ENCODE measurements at places on chromosomes 16 and 17. TPM values are rescaled to one million over a fixed set of nuclear protein-coding genes. Genes with fewer than 3 reads are reported as not detected.

GRCh38 chr16:71627731-71628181 is 1.8 kb downstream of the MARVELD3 start:
- peak; percentile 66 for DNase-seq

- DNase-seq = no peak
Observed at GRCh38 chr17:27660436-27660835, 29.4 kb downstream of the LGALS9 start.

DNA sequence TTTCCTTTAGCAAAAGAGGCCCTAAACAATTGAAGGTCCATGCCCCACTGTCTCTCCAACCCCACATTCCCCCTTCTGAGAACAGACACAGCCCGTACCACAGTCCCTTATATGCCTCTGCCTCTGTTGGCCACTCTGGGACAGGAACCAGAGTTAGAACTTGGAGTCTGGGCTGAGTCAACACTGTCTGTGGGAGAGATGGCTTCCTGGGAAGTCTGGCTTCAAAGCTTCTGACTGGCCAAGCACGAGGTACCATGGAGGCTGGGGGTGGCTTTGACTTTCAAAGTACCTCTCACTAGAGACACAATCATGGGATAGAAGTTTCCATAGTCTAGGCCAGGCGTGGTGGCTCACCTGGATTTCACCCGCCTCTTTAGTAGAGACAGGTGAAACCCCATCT is 14.9 kb upstream of the SPOP start:
- DNase-seq = no peak

- DNase-seq = peak; percentile 14
Observed at GRCh38 chr17:45226576-45226975, 4.9 kb downstream of the FMNL1 start.

Gene VAC14
- 83.0 TPM for total RNA-seq

DNA sequence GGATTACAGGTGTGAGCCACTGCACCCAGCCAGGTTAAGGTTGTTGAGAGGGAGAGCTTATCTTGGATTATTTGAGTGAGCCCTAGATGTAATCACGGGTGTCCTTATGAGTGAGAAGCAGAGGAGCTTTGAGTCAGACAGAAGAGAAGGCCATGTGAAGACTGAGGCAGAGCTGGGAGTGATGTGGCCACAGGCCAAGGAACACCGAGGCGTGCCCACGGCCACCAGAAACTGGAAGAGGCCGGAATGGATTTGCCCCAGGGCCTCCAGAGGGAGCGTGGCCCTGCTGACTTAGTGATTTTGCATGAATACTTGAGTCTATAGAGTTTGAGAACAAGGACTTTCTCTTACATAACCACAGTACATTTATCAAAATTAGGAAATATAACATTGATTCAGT is 137.7 kb downstream of the RPTOR start:
- DNase-seq = no peak

- DNase-seq = peak; percentile 92
Observed at GRCh38 chr17:43720311-43721060, 38.1 kb downstream of the SOST start.

DNA sequence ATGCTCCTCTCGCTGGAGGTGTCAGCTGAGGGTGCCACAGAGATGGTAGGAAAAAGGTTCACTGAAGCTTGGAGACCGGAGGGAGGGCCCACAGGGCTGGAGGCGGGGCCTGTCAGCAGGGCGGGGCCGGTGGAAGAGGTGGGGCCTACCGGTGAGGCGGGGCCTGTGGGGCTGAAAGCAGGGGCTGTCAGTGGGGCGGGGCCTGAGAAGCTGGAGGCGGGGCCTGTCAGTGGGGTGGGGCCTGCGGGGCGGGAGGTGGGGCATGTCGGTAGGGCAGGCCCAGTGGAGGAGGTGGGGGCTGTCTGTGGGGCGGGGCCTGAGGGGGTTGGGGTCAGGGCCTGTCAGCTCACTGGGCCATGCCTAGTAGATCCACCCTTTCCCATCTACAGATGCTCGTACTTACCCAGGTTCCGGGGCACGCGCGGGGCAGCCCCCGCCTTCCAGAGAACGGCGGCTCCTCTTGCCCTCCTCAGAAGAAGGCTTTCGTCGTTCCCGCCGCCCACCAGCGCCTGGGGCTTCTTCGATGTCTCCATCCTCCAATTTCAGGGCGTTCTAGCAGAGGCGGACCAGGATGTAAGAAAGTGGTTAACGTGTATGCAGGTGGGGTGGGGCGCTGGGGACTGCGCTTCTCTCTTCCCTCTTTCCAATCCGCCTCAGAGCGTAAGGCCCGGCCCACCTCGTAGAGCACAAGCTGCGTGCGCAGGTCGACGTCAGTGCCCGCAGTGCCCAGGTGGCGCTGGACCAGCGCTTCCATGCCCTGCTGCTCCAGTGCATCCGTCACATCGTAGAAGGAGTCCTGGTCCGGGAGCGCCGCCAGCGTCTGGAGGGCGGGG is 9.8 kb downstream of the TMEM208 start:
- peak; percentile 100 for DNase-seq

- DNase-seq = no peak
Observed at GRCh38 chr16:47507701-47508100, 46.6 kb downstream of the PHKB start.

GRCh38 chr16:25832291-25832690 is 140.5 kb downstream of the HS3ST4 start:
- DNase-seq = no peak

DNA sequence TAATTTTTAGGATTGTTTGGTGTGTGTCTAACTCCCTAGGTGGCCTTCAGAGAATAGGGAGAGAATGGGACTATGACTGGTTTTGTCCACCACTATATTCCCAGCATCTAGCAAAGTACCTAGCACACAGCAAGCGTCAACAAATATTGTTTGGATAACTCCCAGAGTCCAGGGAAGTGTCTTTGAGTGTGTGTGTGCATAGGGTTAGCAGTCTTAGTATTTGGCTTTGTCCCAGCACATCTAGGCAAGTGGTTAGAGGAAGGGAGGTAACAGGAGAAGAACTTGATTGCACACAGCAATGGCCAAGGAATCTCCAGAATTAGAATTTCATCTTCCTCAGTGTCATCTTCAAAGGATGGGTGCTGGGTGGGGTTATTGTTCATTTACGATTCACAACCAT is 385.4 kb upstream of the CDH5 start:
- DNase-seq = no peak

Gene MOSMO
- total RNA-seq = 11.8 TPM

Gene ANKRD13B
- total RNA-seq = 11.9 TPM

GRCh38 chr17:63477480-63478440 is 899 bp downstream of the ACE start:
- DNase-seq = peak; percentile 84

Gene CEP20
- total RNA-seq = 69.5 TPM

- DNase-seq = peak; percentile 63
Observed at GRCh38 chr17:3916825-3917224, 560 bp upstream of the P2RX1 start.

DNA sequence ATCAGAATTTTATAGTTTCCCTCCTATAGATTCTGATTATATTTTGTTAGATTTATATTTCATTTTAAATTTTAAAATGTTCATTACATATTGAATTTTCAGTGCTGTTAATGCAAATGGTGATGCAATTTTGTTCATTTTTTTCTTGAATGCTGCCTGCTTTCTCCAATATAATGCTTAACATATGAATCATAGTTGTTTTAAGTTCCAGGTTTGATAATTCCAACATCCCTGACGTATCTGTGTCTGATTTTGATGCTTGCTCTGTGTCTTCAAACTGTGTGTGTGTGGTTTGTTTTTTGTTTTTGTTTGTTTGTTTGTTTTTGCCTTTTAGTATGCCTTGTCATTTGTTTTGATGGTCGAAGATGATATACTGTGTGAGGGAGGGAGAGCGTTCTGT is 134.7 kb upstream of the ELAC2 start:
- no peak for DNase-seq

- DNase-seq = no peak
Observed at GRCh38 chr16:73289232-73289631, 241.3 kb upstream of the ZFHX3 start.

Gene DPEP2
- 0.33 TPM for total RNA-seq

- peak; percentile 76 for DNase-seq
Observed at GRCh38 chr17:31415004-31415454, 23.6 kb downstream of the RAB11FIP4 start.

DNA sequence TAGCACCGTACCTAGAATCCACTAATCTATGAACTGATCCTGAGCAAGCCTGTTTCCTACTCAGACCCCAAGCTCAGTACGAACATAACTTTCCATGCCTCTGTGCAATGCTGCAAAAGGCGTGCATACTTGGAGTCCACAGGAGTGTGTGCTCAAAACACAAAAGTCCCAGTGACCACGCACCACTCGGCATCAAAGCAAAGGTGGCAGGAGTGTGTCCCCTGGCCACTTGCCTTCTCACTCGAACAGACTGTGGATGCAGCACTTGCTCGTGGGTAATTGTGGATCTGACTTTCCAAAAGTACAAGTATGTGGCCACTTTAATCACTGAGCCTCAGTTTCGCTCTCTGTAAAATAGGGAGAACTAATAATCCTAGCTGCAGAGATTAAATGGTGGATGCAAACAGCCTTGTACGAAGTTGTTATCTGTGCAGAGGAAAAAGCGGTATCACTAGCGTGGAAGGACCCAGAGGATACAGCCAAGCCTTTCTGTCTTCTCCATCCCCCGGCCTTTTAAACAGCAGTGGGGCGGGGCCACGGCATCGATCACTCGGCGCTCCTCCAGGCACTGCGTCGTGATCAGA is 311 bp upstream of the KDM8 start:
- peak; percentile 90 for DNase-seq

DNA sequence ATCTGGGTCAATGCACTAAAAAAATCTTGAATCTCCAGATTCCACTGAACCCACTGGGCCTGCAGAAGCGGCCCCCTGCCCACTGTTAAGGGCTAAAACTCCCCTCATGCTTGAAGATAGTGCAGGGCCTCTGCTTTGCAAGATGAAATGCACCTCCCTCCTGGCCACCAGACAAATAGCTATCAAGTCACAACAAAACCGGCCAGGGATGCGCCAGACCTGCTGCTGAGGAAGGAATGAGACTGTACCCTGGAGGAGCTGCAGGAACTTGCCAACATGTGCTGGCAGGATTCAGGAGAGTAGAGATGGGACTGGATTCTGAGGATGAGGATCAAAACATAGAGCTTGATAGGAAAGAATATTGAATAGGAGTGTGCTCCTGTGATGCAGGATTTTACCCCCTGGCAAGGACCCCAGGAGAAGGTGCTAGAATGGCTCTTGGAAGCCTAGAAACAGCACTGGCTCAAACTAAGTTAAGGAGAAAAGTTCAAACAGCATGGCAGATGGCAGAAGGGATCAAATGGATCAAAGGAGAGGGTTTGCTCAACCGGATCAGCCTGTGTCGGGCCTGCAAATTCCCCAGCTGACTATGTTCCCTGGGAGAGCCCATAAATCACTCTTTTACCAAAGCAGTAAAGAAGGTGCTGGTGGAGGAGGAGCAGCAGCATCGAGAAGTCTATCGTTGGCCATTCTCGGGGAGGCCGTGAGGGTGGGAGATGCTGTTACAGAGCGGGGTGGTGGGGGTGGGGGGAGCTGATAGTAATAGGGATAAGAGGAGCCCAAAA is 27.2 kb upstream of the XYLT2 start:
- no peak for DNase-seq

Gene PRR29
- 0.63 TPM for total RNA-seq

Gene PRR14
- total RNA-seq = 4.8 TPM

Gene G6PC1
- not detected for total RNA-seq

Gene XYLT1
- total RNA-seq = 7.6 TPM

GRCh38 chr17:65954148-65954449 is 237.8 kb downstream of the CEP112 start:
- DNase-seq = no peak

- DNase-seq = no peak
Observed at GRCh38 chr16:52721331-52721730, 174.4 kb upstream of the TOX3 start.

DNA sequence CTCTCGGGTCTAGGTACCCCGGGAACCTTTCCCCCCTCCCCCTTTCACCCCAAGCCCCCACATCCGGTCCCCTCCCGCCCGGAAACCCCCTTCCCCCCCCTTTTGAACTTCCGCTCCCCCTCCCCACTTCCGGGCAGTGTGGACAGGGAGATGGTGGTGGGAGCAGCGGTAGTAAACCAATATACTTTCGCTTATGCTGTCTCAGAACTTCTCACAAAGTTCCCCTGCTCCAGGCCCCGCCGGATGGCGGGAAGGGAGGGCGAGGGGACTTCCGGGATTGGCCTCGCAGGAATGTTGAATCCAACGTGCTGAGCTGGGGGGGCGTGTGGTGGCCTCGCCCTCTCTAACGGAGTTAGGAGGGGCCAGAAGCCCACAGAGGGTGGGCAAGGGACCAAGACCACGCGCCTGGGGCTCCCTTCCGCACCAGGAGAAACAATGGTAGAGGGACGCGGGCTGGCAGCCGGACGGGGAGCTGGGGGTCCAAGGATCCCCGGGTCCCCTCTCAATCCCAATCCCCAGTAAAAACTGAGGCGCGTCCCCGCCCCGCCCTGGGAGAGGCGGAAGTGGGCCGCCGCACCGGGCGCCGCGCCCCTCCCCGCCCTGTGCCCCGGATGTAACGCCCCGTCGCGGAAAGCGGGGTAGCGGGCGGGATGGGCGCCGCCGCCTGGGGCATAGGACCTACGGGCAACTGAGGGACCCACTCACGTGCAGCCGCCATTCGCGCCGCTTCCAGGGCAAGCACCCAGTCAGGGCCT is 742 bp downstream of the PFN1 start:
- DNase-seq = peak; percentile 91

- peak; percentile 59 for DNase-seq
Observed at GRCh38 chr16:75114946-75115825, 1.4 kb downstream of the LDHD start.

Gene ZFP3
- total RNA-seq = 0.96 TPM

- peak; percentile 79 for DNase-seq
Observed at GRCh38 chr16:3171855-3172593, 16.0 kb upstream of the OR1F1 start.

DNA sequence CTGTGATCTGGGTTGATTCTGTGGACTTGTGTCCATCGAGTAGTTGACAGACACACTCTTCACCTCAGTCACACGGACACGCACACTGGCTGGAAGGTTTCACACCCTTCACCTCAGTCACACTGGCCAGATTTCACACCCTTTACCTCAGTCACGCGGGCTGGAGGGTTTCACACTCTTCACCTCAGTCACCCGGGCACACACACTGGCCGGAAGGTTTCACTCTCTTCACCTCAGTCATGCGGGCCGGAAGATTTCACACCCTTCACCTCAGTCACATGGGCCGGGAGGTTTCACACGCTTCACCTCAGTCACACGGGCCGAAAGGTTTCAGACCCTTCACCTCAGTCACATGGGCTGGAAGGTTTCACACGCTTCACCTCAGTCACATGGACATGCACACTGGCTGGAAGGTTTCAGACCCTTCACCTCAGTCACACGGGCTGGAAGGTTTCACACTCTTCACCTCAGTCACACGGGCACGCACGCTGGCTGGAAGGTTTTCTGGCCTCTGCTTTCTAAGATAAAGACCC is 96.2 kb downstream of the PGS1 start:
- DNase-seq = no peak

DNA sequence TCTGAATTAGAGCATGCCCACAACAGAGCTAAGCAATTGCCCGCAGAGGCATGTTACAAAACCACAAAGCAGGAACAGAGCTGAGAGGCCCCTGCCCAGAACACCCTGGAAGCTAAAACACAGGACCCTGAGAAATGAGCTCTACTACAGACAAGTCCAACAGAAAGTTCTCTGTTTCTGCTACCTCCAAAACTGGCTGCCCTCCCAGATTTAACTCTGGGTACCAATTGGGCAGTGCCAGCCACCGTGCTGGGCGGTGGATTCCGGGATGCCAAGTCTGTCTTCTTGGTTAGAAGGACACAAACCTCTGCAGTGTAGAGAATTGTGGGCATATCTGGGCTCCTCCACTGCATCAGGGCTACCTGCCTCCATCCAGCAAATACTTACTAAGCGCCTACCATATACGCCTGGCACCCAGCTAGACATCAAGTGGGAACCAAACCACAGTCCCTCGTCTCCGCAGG is 1.0 kb downstream of the CMTM4 start:
- no peak for DNase-seq

Gene TP53TG3B
- not detected for total RNA-seq

GRCh38 chr17:40086150-40087044 is 14.0 kb downstream of the NR1D1 start:
- DNase-seq = peak; percentile 97

Measured in H7 (cell line).